ENCODE measurements at places on chromosomes 4 and X. TPM values are rescaled to one million over a fixed set of nuclear protein-coding genes. Genes with fewer than 3 reads are reported as not detected.

DNA sequence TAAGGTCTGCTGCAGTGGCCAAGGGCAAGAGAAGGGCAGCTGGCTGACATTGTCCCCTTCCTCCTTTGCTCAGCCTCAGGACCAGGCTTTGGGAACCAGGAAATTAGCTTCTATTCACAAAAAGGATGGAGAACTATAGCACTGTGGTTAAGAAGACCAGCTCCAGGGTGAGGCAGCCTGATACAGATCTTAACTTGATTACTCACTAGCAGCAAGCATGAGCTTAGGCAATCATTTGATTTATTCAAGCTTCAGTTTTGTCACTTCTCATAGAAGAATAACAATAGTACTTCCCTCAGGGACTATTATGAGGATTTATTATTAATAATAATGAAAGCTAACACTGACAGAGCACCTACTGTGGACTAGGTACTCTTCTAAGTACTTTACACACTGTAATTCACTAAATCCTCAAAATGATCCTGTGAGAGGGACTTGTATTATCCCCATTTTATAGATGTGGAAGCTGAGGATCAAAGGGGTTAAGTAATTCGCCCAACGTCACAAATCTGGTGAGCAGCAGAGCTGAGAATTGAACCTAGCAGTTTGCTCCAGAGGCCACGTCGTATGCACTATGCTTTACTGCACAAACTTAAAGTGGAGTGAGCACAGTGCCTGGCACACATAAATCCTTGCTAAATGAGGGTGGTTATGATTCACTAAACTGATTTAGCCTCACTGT lies 130.4 kb upstream of the PAK3 start:
- no peak overlapping the region for H3K27ac ChIP-seq
- no peaks in the 10 kb centered on the region for H3K36me3 ChIP-seq
- H3K4me1 ChIP-seq, result no peaks in the 10 kb centered on the region
- no peaks in the 10 kb centered on the region for H3K27me3 ChIP-seq
- no peak overlapping the region for H3K4me3 ChIP-seq

- no peak overlapping the region for H3K4me3 ChIP-seq
- no peak overlapping the region for H3K27ac ChIP-seq
- H3K36me3 ChIP-seq, result no peaks in the 10 kb centered on the region
- H3K4me1 ChIP-seq, result no peaks in the 10 kb centered on the region
Measured at GRCh38 chrX:9794495-9794894, 8.3 kb downstream of the SHROOM2 start.

GRCh38 chrX:130728208-130728607 lies 174.8 kb downstream of the ENOX2 start:
- no peaks in the 10 kb centered on the region for H3K36me3 ChIP-seq
- no peaks in the 10 kb centered on the region for H3K27me3 ChIP-seq
- H3K4me1 ChIP-seq, result no peaks in the 10 kb centered on the region
- no peak overlapping the region for H3K4me3 ChIP-seq
- no peak for DNase-seq

DNA sequence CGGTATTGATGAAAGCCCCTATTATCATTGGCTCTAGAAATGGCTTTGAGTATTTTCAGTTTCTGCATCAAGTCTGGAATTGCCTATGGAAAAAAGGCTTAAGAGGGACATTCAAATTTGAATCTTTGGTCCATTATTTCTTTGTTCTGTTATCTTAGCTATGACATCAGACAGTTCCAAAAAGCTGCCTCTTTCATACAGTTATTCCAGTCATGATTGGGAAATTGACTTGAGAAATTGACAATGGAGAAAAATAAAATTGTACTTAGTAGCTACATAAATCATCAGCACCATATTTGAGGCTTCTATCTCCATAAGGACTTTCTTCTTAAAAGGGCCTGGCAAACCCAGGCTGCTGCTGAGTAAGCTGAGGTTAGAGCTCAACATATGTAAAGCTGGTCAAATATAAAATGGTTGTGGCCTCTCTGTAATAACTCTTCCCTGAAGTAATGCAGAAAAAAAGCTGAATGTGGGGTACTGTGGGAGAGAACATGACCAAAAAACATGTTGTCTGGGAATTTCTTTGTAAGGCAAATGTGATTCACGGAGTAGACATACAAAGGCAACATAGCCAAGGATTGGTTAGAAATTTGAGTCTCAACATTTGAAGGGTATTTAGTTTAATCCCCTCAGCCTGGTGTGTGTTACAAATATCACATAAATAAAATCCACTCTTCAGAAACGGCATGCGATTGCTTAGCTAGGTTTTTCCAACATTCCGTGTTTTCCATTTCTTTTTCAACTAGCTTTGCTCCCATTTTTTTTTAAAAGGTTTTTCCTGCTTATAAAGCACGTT lies 100.9 kb downstream of the LNX1 start:
- H3K4me1 ChIP-seq, result no peaks in the 10 kb centered on the region
- H3K36me3 ChIP-seq, result no peaks in the 10 kb centered on the region
- no peaks in the 10 kb centered on the region for H3K27me3 ChIP-seq

DNA sequence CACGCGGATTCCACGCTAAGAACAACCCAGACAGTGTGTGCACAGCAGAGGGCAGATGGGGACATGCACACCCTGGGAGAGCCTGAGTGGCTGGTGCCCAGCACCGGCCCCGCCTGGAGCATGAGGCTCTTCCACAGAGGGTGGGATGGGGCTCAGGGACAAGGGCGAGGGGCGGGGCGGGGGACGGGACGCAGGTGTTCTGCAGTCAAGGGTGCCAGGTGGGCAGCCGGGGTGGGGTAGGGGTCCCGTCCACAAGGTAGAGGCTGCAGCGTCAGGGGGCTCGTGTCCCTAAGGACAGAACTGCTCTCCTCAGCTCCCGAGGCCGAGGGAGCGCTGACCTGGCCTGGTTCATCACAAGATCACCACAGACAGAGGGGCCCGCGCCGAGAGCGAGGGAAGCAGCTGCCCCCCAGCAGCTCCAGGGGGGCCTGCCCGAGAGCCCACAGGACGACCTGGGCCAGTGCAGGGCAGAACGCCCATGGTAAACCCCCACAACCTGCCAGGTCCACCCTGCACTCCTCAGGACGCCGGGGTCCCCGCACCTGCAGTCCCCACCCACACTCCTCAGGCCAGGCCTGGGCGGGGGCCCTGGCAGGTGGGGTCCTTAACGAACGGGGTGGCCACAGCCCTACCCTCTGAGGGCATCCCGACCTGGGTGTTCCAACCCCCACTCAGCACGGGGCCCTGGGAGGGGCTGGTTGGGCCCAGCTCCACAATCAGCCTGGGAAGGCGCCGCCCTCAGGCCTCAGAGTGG lies 26.7 kb downstream of the CTBP1 start:
- H3K27me3 ChIP-seq, result no peaks in the 10 kb centered on the region
- H3K4me1 ChIP-seq, result peaks cover 10% of the 10 kb centered on the region
- DNase-seq, result no peak
- H3K4me3 ChIP-seq, result no peak overlapping the region
- no peak overlapping the region for H3K27ac ChIP-seq

DNA sequence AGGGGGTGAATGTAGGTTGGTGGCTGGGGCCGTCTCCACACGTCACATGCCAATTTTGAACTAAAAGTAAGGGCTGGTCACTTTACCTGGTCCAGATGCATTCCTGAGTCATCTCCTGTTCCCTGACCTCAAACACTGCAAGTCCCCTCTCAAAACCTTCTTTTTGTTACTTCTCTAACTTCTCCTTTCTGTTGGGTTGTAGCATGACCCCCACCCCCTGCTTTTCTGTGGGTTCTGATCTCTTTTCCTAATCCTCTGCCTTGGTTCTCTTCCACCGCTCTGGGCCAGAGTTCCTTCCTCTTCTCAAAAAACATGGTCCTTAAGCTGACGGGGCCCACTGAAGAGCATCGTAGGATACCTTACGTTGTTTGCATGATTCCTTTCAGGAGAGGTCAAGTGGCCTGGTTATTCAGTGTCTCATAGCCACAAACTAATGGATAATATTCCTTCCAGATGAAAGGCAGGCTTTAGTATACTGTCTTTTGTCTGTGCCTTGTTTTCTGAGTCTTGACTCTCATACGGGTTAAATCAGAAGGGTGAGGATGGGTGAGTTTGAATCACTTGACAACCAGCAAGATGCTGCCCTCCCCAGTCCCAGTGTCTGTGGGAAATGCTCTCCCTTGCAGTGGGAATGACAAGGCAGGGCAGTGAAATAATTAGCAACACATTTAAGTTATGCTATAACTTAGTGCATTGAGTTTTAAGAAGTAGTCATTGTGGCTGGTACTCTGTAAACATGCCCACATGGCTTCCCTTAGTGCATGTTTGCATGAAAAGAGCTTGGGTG lies 15.1 kb downstream of the SMS start:
- no peak overlapping the region for H3K27ac ChIP-seq
- DNase-seq, result no peak
- H3K4me1 ChIP-seq, result no peaks in the 10 kb centered on the region
- no peaks in the 10 kb centered on the region for H3K27me3 ChIP-seq
- no peak overlapping the region for H3K4me3 ChIP-seq

DNA sequence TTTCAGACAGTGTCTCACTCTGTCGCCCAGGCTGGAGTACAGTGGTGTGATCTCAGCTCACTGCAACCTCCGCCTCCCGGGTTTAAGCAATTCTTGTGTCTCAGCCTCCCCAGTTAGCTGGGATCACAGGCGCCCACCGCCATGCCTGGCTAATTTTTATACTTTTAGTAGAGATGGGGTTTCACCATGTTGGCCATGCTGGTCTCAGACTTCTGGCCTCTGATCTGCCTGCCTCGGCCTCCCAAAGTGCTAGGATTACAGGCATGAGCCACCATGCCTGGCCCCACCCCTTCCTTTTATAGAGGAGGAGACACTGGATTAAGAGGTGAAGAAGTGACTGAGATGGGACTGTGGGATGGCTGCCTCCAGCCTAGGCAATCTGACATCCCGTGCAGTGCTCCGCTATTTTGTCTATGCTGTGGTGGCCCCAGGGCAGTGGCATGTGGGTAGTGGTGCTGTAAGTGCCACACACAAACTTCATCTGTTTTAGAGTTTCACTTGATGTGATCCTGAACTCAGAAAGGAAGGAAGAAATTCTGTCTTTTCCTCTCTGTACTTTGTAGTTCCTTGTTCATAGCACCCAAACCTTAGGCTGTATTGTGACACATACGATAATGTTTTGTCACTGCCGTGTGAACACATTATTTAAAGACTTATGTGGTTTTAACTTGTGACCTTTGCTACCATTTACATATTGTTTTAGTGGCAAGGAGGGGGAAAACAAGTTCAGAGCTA lies 48.9 kb downstream of the FNIP2 start:
- no peak overlapping the region for H3K27ac ChIP-seq
- H3K27me3 ChIP-seq, result no peaks in the 10 kb centered on the region
- H3K4me1 ChIP-seq, result peaks cover 7% of the 10 kb centered on the region
- DNase-seq, result no peak
- H3K36me3 ChIP-seq, result no peaks in the 10 kb centered on the region

- H3K4me1 ChIP-seq, result no peaks in the 10 kb centered on the region
- H3K4me3 ChIP-seq, result no peak overlapping the region
- H3K27ac ChIP-seq, result no peak overlapping the region
Measured at GRCh38 chrX:141960578-141960977, 56.9 kb downstream of the MAGEC1 start.

DNA sequence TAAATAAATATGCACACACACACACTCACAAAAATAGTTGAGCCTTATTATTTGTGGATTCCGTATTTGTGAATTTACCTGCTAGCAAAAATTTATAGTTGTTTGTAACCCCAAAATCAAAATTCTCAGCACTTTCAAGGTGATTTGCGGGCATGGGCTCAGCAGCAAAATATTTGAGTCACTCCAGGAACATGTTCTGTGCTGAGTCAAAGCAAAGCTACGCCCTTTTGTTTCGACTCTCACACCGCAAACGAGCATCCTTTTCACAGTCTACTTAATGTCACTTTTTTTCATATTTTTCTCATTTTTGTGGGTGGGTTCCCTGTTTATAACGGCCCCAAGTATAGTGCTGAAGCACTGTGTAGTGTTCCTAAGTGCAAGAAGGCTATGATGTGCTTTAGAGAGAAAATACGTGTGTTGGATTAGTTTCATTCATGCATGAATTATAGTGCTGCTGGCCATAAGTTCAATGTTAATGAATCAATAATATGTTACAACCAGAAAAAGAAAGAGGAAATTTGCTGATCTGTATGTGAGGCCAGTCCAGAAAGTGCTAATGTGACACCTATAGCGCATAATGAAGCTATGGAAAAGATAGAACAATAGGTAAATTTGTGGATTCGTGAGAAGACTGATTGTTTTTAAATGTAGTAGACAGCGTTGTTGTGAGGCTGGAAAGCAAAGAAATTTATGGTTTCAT lies 723.2 kb upstream of the AGA start:
- H3K4me3 ChIP-seq, result no peak overlapping the region
- no peaks in the 10 kb centered on the region for H3K36me3 ChIP-seq
- no peak overlapping the region for H3K27ac ChIP-seq
- DNase-seq, result no peak
- H3K27me3 ChIP-seq, result no peaks in the 10 kb centered on the region

The PRRG1 gene
- not detected for polyA plus RNA-seq
